ENCODE measurements at places on chromosomes 11 and 22.

DNA sequence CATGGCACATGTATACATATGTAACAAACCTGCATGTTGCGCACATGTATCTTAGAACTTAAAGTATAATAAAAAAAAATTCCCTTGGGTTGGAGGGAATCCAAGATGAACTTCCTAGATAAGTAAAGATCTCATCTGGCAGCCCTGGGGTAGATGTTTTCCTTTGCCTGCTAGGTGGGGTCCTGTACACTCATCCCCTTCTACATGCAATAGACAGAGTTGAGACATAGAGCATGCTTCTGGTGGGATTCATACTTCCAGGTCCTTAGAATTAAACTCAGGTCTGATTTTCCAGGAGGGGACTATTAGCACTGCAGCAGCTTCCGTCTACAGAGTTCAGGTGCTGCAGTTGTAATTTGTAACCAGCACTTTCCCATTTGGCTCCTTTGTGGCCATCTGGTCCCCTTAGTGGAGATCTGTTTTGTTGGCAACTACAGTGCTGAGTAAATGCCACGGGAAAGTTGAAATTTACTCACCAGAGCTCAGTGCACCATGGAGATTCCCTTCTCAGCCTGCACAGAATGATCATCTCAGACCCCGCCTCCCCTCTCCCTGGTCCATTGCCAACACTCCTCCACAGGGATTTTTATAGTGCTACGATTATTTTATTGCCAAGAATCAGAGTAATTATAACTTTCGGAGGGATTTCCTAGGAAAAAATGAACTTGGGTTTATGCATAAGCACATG, 220.1 kb upstream of the E2F8 start:
- DNase-seq = no peak

DNA sequence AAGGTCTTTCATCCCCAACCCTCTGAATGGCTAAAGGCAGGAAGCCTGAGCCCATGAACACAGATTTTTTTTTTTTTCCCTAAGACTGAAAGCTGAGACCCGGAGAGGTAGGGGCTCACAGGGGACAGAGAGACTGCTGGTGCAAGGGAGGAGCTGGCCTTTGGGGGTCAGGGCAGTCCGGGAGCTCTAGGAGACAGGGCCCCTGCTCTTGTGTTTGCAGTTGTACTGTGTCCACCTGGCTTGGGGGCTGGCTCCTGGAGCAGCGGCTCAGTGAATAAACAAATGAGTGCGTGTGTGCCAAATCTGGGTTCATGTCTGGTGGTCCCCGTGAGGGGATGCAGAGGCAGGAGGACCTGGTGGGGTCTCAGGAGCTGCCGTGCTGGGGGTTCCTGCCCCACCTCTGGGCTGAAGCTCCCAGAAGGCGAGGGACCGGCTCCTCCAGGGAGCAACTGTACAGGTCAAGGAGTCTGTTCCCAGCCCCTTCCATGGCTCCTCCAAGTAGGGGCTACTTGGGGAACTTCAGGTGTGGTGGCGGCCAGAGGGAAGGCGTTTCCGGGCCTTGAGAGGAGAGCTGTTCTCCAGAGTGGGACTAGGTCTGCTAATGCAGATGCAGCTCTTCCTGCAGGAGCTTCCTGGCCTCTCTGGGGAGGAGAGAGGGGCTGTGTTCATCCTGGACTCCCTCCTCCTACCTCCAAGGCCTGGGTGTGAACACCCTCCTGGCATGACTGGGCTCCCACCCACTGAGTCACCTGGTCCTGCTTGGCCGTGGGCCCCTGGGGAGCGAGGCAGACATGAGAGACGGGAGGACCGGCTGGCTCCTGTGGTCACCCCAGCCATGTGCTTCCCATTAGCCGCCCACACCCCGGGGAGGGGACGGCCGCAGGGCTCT, 57.6 kb downstream of the FBXO7 start:
- DNase-seq = peak; percentile 87

- DNase-seq = no peak
These were observed 21.9 kb downstream of the KRTAP5-5 start for GRCh38 chr11:1651411-1651980.

- no peak for DNase-seq
These were observed 141.9 kb downstream of the CSNK2A3 start for GRCh38 chr11:11211186-11211585.

DNA sequence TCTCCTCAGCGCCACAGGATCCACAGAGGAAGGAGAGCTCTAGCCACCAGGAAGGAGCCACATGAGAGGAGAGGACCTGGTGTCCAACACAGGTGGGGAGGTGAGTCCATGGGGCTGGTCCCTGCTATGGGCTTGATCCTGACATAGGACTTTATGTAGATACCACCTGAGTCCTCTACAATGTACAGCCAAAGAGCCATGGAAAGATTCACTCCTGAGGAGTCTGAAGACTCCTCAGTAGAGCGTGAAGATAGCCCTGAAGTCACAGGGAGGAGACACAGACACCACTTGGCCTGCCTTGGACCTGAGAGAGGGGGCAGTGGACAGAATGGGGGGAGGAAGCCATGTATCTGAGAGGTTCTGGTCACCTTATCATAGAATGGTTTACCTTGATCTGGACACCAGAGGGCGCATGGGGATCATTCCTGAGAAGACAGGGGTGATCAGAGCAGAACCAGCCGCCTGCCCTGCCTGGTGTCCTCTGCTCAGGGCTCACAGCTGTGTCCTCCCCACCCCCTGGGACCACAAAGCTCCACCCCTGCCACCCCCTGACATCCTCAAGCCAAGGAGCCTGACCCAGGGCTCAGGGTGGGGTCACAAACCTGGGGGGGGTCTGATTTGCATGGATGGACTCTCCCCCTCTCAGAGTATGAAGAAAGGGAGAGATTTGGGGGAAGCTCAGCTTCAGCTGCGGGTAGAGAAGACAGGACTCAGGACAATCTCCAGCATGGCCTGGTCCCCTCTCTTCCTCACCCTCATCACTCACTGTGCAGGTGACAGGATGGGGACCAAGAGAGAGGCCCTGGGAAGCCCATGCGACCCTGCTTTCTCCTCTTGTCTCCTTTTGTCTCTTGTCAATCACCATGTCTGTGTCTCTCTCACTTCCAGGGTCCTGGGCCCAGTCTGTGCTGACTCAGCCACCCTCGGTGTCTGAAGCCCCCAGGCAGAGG, 77.0 kb downstream of the ZNF280B start:
- DNase-seq = peak; percentile 49

- no peak for DNase-seq
These were observed 25.8 kb downstream of the LAYN start for GRCh38 chr11:111566324-111566723.
